NCI-H2081 treated with DMSO at 0.1 percent for 48 hours (cell line): ENCODE measurements at places on chromosomes 12 and 14.

GRCh38 chr14:52356025-52356424 is 41.9 kb downstream of the PTGER2 start:
- DNase-seq, result peak; percentile 41

DNA sequence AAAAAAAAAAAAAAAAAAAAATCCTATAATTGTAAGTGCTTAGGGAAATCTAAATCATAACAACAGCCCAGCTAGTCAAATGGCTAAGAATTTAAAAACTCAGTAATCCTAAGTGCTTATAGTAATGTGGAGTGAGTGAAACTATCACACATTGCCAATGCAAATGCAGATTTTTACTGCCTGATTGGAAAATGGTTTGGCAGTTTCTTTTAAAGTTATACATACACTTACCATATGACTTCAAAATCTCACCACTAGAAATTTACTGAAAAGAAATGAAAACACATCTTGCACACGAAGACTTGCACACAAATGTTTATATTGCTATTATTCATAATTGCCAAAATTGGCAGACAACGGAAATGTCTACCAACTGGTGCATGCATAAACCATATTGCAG is 51.3 kb upstream of the STXBP6 start:
- DNase-seq, result no peak

DNA sequence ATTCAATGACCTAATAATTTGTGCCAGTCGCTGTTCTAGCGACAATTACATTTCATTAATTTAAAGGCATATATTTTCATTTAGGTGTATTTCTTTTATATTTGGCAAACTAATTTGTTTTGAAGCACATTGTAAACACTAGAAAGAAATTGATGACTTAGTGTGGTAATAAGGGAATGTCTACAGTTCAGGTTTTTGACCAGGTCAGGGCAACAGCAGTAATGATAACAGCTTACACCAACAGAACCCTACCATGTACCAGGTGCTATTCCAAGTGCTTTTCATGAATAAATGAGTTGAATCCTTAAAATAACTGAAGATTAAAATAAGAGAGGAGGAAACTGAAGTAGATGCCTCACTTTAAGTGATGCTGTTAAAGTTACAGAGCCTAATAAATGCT is 85.4 kb upstream of the SLC38A2 start:
- no peak for DNase-seq

- DNase-seq, result no peak
Measured at GRCh38 chr12:49296836-49297694, 2.1 kb downstream of the PRPH start.

DNA sequence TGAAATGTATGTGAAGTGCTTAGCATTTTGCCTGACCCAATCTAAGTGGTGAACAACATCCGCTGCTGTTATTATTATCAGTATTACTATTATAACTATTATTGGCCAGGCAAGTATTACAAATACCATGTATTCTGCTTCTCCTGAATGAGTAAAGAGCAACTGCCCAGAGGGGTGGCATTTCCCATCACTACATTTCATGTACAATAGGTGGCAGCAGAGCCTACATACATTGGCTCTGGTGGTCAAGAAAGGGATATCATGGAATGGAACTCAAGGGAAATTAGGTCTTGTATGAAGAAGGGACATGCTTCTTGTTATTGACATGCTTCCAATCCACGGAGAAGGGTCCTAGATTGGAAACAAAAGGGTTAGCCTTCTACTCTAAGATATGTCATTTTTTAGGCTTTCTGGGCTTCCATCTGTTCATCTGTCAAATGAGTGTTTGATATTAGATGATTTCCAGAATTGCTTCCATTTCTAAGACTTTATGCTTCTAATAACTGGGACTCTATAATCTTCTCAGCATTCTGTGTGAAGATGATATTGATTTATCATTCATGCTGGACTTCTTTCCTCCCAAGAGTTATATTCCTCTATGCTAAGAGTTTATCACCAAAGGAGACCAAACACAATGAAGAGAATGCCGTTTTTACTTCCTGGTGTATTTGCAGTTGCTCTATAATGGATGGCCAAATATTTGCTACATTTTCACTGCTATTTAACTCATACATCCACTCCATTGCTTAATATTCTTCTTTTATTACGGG is 239.1 kb downstream of the SSPN start:
- DNase-seq, result no peak

GRCh38 chr12:21989819-21990412 is 48.7 kb upstream of the ABCC9 start:
- no peak for DNase-seq
